ENCODE measurements at places on chromosomes 6 and 20.
A peak's percentile ranks its signal among the peaks of the same experiment; 100 is the strongest.

GRCh38 chr6:79949233-79949632, 1.9 kb upstream of the ELOVL4 start:
- peak; percentile 86 for DNase-seq

DNA sequence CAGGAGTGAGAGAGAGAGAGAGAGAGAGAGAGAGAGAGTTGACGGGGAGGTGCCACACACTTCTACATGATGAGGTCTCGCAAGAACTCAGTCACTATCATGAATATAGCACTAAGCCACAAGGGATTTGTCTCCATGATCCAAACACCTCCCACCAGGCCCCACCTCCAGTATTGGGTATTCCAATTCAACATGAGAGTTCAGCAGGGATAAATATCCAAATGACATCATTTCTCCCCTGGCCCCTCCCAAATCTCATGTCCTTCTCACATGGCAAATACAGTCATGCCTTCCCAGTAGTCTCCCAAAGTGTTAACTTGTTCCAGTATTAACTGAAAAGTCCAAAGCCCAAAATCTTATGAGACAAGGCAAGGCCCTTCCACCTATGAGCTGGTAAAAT, 330.7 kb downstream of the CDH26 start:
- no peak for DNase-seq

GRCh38 chr20:54622333-54623295, 147.2 kb downstream of the DOK5 start:
- DNase-seq: no peak

DNA sequence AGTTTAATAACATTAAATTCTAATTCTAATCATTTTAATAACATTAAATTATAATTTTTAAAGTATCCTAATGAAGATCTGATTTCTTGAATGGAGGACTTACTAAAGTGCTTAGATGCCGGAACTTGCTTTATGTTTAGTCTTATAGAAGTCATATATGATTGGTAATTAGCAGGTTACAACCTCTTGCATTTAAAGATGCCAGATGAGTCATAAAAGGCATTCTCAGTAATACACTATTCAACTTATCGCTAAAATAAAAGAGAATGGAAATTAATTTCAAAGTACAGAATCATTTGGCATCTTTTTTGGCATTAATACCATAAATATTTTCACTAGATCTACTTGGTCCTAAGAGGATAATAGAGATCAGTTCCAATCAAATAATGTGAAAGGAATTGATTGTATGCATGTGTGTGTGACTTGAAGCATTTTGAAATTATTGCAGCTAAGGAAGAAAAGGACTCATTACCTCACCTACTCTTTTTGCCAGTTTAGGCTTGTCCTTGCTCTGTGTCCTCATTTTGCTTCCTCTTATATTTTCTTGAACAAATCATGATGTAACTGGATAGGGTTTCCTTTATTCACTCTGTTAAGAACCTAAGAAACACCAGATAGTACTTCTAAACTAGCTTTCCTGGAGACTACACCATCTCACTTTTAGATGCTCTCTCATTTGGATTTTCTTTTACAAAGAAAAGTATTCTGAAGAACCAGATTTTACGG, 2.7 kb downstream of the COL21A1 start:
- DNase-seq: peak; percentile 48

- no peak for DNase-seq
Observed at GRCh38 chr6:35594503-35595186, 81.9 kb upstream of the TULP1 start.

DNA sequence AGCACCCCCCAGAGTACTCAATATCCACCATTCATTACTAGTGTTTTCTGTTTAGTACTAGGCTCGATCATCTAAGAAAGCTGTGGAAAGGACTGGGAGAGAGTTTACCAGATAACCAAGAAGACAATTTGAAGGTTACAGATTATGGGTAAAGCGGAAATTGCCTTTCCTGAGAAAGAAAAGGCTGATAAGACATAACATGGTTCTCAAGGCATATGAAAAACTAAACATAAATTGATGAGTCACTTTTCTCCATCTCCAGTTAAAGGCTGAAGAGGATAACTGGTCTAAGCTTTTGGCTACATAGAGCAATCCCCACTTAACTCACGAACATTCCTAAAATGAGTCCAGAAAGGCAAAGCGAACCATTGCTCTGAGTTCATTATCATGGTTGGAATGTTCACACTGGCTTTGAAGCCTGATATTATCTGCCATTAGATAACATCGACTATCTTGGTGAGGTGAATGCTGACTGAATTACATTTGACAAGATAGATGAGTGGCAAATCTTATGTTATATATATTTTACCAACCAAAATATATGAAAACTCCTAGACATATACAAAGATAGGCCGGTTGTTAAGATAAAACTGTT, 65.8 kb downstream of the BTBD9 start:
- no peak for DNase-seq

GRCh38 chr6:10800810-10801209, 37.5 kb downstream of the MAK start:
- DNase-seq: no peak

DNA sequence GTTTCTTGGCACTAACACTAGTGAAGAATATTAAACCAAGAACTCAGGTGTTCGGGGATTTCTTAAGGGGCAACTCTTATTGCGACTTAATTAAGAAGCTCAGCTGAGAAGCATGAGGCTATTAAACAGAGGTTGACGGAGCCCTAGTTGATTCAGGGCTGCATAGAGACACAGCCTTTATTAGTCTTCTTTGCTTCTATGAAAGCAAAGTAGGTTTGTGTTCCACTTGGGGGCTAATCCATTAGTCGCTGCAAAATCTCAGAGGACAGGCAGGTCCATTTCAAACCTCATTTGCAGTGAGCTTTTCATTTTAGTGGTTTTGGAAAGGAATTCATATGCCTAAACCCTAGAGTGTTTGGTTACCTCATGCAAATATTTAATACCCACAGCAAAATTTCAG, 506.6 kb upstream of the SULF2 start:
- no peak for DNase-seq

- no peak for DNase-seq
Observed at GRCh38 chr6:165455488-165455887, 146.1 kb upstream of the C6orf118 start.

GRCh38 chr6:27101824-27102223, 145.7 kb upstream of the PRSS16 start:
- no peak for DNase-seq

DNA sequence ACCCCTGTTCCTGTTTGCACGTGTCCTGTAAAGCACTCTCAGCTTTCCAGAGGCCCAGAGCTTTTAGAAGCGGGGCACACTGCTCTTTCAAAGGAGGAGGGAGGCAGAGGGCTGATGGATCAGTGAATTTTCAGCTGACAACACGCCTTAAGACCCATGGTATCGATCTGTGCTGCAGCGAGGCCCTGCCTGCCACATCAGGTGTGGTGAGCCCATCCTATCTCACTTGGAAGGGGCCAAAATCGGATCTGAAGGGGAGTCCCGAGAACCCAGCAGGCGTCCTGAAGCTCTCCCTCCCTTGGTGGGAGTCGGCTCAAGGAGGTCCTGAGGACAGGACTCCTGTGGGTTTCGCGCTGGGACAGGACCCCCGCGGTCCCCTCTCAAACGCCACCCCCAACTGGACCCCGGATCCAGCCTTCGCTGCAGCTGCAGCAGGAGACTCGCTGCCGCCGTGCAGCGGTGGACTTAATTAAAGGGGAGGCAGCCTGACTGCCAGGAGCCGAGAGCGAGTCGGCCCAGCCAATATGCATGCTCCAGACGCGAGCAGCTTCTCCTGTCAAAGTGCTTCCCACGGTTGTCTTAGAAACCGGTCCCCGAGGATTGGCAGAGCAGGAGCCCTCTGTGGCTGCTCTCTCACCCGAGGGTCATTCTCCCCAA, 580.0 kb upstream of the ZNF337 start:
- no peak for DNase-seq

DNA sequence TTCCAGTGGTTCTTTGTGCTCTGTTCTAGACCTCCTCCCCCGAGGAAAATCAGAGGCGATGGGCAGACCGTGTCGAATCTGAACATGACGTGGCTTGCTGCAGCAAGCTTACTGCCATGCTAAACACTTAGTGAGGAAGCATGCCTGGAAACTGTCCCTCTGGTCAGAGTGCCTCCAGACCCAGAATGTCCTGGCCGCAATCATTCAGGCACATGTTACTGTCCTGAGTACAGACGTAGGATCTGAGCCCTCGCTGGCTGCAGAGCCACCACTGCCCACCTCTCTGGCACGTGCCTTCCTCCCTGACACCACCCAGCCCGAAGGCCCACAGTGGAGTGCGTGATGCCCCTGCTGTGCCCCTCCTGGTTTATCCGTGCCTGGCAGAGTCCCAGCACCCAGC, 163.6 kb downstream of the SYNDIG1 start:
- no peak for DNase-seq

- DNase-seq: peak; percentile 28
Observed at GRCh38 chr6:116251568-116252384, 2.1 kb downstream of the TSPYL4 start.

- peak; percentile 93 for DNase-seq
Observed at GRCh38 chr6:157756708-157757429, 66.2 kb upstream of the SNX9 start.

GRCh38 chr6:169140986-169141495, 112.6 kb downstream of the THBS2 start:
- no peak for DNase-seq

- no peak for DNase-seq
Observed at GRCh38 chr6:42533794-42534193, 30.0 kb upstream of the UBR2 start.

DNA sequence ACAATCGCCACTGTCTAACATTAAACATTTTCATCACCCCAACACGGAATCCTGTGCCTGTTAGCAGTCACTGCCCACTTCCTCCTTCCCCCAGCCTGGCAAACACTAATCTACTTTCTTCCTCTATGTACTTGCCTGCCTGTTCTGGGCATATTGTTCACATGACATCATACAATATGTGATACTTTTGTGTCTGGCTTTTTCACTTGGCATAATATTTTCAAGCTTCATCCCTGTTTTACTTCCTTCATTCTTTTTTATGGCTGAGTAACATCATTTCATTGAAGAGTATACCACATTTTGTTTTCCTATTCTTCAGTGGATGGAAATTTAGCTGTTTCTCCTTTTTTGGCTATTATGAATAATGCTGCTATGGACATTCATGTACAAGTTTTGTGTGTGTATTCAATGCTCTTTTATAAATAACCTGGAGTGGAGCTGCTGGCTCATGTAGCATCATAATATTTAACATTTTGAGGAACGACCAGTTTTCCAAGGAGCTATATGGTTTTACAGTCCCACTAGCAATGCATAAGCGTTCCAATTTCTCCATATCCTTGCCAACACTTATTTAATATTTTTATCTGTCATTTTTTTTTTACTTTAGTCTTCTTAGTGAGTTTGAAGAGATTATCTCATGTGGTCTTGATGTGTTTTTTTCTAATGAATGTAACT, 360.1 kb downstream of the HDGFL1 start:
- DNase-seq: peak; percentile 18

DNA sequence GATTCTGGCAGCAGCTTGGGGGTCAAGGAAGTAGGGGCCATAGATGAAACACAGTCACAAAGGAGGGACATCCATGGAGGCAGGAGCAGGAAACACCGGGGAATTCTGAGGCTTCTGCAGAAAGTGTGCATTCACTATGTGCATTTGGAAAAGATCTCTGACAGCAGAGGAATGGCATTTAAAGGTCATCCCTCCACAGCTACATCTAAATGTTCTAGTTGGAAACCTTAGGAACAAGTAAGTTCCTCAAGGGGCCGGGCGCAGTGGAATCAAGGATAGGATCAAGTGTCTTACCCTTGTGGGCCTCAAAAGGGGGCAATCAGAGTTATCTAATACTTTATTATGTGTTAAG, 8.8 kb downstream of the C6orf136 start:
- DNase-seq: no peak

DNA sequence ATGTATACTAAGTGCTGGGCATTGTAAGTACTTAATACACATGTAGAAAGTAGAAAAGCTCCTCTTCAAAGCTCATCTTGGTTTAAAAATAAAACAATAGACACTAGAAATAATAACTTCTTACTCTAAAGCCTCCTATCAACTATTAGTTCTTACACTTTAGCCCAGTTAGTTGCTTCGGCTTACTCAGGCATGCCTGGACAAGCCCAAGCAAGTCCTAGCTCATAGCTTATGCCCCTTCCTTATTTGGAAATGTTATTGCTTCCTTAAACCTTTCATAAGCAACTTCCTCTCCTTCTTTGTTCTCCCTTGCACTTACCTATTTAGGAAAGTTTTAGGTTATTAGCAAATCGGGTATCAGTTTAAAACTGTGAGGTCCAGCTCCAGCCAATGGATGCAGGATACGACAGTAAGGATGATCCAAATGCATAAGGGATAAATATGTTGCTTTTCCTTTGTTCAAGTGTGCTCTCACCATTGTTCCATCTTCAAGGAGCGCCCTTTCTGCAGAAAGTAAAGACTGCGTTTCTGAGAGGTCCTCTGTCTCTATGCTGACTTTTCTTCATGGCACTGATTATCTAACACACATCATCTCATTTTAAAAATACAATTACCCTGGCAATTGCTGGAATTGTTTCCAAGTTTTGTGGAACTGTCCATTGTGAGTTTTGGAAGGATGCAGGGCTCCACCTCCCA, 12.3 kb downstream of the TMEM30A start:
- peak; percentile 30 for DNase-seq

DNA sequence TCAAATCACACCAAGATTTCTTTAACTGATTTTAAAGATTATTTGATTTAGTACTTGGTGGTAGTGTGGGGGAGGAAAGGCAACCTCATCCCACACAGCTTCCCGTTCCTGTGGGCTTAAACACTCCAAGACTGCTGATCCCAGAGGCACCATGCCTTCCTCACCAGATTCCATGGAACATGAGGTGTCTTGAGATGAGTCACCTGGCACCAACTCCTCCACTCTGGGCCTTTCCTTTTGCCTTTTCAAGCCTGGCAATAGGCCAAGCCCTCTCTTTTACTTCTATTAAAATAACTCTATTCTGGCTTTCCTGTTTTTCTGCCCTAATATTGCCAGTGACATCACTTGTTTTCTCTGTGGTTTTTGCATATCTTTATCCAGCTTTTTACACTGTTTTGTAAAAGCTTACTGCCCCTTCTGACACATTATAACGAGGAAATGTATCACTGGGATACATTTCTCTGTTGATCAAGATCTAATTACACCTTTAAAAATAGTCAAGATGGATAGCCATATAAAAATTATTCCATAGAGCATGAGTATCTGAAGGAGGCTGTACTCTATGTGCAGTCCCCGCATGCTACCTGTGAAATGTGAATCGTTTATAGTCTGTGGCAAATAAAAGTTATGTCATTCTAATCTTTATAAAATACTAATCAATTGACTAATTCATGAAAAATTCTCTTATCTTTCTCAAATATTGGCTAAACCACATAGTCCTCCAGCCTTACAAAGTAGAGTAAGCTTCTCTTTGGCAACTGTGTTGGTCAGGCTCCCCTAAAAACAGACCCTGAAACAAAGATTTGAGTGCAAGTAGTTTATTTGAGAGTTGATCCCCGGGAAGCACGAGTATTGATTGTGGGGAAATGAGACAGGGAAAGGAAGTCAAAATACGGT, 257.8 kb upstream of the KCNQ5 start:
- DNase-seq: no peak

DNA sequence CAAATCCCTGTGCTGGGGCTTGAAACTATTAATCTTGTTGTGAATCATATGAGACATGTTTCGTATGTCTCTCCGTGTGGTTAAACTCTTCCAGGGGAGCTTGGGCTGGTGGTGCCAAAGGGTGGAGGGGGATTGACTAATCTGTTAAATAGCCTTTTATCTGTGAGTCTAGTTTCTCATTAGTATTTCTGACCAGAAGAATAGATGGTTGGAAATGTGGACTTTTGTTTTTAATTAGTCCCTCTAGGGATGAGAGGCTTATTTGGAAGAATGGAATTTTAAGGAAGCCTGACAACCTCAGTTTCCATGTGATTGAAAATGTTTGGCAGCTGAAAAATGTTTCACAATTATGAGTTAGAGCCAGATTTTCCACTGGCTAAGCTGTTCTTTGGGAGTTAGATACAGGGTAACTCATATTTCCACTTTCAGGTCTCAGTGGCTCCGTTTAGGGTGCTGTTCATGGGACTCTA, 117.3 kb downstream of the BCKDHB start:
- no peak for DNase-seq

All from inflammatory macrophage treated with lipopolysaccharide for 1 hour (primary cell).